AG20443 (cell line): ENCODE measurements at places on chromosomes 5 and 9.
A peak's percentile ranks its signal among the peaks of the same experiment; 100 is the strongest.

DNA sequence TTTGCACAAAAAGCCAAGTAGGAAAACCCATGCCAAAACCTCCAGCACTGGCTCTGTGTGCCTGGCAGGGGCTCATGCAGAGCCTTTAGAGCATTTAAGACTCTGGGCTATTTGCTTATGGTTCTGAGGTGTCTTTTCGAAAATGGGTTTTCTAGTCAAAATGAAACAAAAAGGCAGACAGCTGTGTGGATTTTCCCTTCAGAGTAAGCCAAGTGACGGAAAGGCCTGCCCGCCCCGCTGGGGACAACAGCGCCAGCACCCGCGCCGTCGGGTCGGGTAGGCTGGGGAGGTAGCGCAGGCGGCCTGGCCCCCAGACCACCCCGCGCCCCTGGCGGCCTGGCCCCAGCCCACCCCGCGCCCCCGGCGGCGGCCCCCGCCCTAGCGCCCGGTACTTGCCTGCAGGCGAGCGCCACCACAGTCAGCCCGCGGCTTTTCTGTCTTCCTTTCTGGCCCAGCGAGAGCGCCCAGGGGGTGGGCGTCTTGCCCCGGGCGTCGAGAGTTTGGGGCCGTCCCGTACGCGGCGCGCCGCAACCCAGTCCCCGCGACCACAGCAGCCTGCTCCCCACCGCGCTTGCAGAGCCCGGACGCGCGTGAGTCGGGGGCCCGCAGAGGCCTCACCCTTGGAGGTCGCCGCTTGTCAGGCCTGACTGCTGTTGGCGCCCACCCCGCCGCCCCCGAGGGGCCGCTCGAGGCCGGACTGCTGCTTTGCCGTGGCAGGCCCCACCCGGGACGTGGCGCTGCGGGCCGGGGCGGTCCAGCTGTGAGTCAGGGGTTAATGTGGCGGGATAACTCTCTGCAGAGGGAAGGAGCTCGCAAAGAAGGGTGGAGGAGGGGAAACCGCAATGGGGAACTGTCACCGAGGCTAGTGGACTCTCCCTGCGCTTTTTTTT is at the start of gene TICAM2:
Gene TICAM2 (minus strand): TSS at position 779 of the 890 bp plus-strand sequence. CDS start 21,223 bp downstream, outside the sequence.
- peak; percentile 91 for DNase-seq

DNA sequence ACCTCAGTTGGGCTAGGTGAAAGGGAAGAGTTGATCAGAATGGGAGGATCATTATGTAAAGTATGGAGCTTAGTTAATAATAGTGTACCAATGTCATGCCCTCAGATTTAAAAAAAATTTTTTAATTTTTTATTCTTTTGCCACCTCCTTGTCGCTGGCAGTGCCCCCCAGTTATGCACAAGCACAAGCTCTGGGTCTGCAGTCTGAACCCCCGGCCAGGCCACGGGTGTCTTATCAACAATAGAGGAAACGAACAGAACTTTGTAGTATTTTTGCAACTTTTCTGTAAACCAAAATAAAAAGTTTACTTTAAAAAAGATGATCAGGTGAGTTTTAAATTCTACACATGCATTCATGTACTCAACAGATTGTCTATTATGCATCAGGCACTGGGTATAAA is 1.4 kb upstream of the GM2A start:
- DNase-seq = no peak

GRCh38 chr9:87909310-87910041 is 8.3 kb upstream of the SPATA31C1 start:
- DNase-seq = no peak

DNA sequence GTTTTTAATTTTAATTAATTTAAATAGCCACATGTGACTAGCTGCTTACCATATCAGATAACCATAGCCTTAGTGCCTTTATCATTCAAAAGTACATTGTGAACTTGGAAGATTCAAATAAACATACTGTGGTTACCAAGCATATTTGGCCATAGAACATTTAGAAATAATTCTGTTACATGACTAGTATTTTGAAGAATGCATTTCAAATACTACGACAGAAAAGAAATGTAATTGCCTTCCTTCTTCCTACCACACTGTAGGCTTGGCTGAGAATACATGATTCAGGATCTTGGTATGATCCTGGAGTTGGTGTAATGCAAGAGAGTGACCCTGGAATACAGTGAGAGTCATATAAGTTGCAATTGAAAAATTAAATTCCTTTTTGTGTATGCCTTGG is 109.7 kb upstream of the PCA3 start:
- DNase-seq = peak; percentile 74

DNA sequence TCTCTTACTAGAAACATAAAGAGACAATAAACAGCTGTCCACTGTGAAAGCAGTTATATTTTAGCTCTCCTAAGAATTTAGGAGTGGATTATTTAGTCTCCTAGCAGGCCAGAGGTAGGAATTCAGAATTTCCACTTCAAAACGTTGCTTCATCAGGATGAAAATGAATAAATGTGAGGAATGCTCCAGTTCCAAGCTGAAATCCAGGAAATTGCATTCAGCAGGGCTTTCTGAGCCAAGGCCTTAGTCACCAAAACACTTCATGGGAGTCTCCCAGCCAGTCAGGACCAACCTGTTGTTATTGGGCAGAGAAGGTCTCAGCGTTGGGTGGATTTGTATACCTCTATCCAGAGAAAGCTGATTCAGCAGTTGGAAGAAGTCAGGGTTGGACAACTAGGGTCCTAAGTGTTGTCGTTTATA is 1040.3 kb downstream of the TLE1 start:
- peak; percentile 36 for DNase-seq

DNA sequence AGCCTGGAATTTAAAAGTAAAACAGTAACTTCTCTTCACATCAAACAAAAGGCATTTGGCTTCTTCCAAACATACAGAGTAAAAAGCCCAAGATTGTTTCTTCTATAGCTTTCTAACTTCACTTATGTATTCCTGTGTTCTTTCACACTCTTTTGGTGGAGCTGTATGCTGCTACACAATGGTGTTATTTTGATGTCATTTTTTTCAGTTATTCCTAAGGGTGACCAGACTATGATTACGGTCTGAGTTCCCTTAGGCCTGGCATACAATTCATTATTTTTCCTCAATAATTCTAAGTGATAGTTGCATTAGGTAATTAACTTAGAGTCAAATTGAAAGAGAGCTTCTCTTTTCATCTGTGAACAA is 66.3 kb upstream of the IL7R start:
- no peak for DNase-seq

GRCh38 chr5:139765409-139766217 is 30.0 kb upstream of the PSD2 start:
- DNase-seq = peak; percentile 88

DNA sequence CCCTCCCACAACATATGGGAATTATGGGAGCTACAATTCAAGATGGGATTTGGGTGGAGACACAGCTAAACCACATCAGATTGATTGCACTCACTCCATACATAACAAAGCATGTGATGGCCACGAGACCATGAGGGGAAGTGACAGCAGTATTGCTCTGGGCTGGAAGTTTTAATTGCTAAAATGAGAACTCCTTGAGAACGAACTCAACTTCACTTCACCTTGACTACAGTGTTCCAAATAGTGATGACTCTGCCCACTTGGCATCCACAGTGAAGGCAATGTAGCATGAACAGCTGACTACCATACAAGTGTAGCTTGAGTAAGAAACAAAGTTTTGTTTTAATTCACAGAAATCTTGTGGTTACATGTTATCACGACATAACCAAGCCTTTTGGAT is 739 bp upstream of the SPINK7 start:
- no peak for DNase-seq

- DNase-seq = peak; percentile 69
Measured at GRCh38 chr5:41115281-41115680, 44.1 kb upstream of the MROH2B start.

- DNase-seq = no peak
Measured at GRCh38 chr5:128667152-128667551, 129.1 kb upstream of the FBN2 start.

GRCh38 chr9:36603006-36603405 is 30.3 kb downstream of the MELK start:
- DNase-seq = peak; percentile 72

- DNase-seq = no peak
Measured at GRCh38 chr5:2143646-2144353, 261.1 kb upstream of the IRX4 start.

- DNase-seq = no peak
Measured at GRCh38 chr5:42268630-42269029, 154.6 kb upstream of the GHR start.
